Fibroblast of skin of right biceps (primary cell): ENCODE measurements at places on chromosomes 7 and 10.

DNA sequence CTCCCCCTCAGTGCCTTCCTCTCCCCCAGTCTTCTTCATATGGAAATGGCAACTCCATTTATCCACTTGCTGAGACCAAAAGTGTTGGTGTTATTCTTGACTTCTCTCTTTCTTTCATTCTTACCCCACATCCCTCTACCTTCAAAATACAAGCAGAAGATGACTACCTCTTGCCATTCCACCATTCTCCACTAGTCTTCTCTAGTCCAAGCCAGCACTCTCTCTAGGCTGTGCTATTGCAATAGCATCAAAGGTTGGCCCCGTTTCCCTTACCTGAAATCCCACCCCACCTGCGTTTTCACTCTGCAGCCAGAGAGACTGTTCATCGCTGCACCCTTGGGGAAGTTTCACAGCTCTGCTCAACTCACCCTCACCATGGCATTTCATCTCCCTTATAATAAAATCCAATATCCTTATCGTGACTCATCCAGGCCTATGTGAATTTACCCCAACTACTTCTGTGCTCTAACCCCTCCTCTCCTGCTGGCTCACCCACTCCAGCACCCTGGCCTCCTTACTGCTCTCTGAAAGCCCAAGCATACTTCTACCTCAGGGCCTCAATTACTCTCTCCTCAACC is 109.1 kb downstream of the LSM5 start:
- DNase-seq, result no peak

GRCh38 chr7:132941905-132942304 is 140.0 kb downstream of the CHCHD3 start:
- DNase-seq, result no peak

DNA sequence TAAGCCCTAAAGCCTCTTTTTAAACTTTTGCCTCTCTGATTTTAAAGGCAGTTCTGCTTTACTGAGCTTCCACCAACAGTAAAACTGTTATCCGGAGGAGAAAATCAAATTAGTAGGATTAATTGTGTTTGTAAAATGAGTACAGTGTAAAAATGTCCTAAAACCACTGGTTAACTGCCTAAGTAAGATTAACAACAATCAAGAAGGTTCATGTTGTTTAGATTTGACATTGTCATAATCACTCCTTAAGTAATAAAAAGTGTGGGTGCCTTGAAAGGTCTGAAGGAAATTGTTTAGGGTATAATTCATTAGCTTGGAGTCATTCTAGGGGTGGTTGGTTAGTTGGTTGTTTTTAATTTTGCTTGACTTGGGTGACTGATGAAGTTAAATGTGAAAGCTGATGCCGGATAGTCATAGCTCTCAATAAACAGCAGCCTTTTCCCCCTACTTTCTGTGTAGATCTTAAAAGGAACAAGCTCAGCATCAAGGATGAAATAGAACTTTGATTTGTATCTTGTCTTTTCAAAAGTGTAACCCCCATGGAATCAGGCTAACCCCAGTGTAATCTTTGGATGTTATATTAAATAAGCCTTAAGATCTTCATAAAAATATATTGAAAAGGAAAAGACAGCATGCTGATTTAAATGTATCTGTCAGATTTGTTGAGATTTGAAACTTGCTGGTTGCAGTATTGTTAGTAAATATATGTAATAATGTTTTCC is 148.3 kb downstream of the ARID5B start:
- DNase-seq, result no peak

DNA sequence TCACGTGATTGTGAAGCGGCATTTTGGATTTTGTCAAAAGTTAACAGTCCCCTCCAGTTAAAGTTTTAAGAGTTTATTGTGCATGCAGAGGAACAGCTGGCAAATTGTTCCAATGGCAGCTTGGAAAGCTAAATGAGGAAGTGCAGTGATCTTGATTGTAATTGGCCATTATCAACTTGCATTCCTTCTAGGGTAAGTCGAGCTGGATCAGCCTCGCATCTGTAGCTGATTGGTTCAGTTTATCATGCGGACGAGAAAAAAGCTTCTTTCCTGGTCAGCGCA is 566 bp downstream of the ZNF789 start:
- peak; percentile 66 for DNase-seq

GRCh38 chr7:24829787-24830186 is 72.5 kb upstream of the GSDME start:
- DNase-seq, result peak; percentile 46

DNA sequence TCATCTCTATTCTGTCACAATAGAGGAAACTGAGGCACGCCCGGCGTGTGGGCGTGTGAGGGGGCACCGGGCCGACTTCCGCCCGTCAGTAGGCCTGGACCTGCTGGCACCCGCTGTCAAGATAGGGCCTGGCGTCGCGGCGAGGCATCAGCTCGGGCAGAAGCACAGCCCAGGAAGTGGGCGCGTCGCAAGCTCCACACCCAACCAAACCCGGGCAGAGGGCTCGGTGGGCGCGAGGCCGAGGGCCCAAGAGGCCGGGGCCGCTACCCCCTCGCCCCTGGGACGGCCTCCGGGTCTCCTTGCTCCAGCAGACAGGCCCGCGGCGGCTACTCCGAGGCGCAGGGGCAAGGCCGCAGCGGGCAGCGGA is 91.2 kb downstream of the SPAG6 start:
- DNase-seq, result no peak

GRCh38 chr7:12805518-12805928 is 118.1 kb downstream of the ARL4A start:
- no peak for DNase-seq

- peak; percentile 9 for DNase-seq
Observed at GRCh38 chr7:74405191-74405898, 48.4 kb upstream of the GTF2IRD1 start.

- no peak for DNase-seq
Observed at GRCh38 chr7:91162436-91162835, 101.8 kb upstream of the FZD1 start.

DNA sequence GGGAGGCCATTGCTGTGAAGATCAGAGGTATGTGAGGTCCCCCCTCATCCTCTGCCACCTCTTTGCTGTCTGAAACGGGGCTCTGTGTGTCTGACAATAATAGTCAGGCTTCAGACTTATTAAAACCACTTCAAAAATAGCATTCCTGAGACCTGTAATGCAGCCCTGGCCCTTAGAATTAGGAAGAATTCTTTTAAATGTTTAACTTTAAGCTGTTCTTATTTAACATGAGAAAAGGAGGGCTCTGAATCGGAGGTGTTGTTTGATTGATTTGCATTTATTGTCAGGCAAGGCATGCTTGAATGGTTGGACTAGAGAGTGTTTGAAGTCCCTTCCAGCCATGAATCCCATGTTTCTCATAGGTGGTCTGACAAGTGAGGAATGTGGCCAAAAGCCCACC is 52.5 kb downstream of the AKR1B1 start:
- no peak for DNase-seq

- no peak for DNase-seq
Observed at GRCh38 chr7:44066494-44067063, 1.2 kb upstream of the PGAM2 start.

DNA sequence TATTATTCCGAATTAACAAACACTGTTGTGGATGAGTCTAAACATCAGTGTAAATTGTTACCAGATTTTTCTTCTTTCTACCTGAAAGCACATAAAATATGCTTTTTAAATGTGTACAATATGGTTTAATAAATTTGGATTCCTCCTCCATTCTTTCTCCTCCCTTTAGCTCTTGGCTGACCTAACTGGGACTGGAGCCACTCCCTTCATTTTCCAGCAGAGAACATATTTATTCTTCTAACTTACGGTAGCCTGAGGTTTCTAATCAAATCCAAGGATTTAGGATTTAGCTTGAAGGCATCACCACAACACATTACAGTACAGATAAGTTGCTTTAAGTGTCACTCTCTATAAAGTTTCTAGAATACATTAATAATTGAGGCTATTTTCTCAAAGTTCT is 88.2 kb upstream of the SEMA3C start:
- DNase-seq, result no peak

- no peak for DNase-seq
Observed at GRCh38 chr7:107889992-107890391, 991 bp upstream of the DLD start.

DNA sequence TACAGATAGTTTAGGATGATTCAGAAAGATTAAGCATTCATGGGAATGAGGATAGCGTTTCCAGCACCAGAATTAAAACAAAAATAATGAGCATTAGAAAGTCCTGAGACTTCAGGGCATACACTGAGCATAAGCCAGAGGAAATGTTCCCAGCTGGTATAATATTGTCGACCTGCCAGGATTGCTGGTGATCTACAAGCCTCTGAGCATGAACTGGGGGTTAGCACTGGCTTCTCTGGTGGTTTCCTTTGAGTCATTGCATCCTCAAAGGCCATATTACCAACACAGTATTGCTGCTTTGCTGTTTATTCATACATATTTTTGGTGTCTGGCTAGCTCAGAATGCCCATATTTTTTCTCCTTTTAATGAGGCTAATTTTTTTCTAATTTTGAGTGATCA is 10.7 kb upstream of the ATRNL1 start:
- peak; percentile 74 for DNase-seq

DNA sequence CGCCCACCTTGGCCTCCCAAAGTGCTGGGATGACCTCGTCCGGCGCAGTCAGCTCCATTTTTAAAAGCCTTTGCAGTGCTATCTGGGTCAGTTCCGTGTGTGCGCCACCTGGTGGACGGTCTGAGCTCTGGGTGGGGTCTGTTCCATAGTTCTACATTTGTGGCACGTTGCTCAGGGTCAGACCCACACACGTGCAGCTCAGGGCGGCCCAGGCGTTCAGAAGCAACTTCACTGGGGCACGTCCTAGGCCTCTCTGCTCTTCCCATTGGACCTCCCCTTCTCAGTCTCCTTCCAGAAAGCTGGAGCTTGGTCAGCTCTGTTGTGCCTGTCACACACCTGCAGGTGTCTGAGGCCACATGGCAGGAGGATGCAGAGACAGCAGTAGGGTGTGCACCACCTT is 137.9 kb downstream of the DNAJB6 start:
- no peak for DNase-seq

DNA sequence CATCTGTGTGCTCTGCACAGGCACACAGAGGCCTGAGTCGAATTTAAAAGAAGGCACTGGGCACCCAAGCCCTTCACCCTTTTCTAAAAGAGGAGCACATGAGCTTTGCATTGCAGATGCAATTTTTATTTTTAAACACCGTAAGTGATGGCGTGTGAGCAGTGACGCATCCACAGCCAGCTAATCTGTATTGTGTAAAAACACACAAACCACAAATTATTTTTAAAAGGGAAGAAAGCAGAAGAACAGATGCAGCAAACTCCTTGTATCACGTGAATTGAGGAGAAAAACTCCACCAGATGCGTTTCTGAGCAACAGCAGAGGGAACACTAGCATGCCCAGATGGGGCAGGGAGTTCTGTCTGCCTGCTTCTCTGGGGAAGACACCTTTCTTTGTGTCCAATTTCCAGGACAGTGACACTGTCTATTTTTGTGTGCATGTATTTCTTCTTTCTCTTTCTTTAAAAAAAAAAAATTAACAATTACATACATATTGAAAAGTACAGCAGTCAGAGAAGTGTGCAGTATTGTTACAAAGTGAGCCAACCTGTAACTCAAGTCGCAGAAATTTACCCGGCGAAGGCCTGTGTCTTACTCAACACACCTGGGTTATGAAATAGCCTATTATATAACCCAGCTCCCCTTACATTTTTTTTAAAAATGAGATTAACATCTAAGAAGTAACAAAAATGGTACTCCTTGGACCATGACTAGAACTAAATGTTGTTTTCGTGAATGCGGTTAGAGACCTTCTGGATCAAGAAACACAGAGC is 39.2 kb downstream of the EEPD1 start:
- DNase-seq, result peak; percentile 87
